ENCODE measurements at places on chromosomes 1 and 21. TPM values are rescaled to one million over a fixed set of nuclear protein-coding genes. Genes with fewer than 3 reads are reported as not detected.

The WDR64 gene
- total RNA-seq = not detected

The PPT1 gene
- 41.0 TPM for total RNA-seq

The RGS7 gene
- 0.51 TPM for total RNA-seq

The GBP7 gene
- total RNA-seq = not detected

The OR2L5 gene
- not detected for total RNA-seq

The XPR1 gene
- 31.5 TPM for total RNA-seq

The BCAS2 gene
- 45.4 TPM for total RNA-seq

The CFHR3 gene
- 0.26 TPM for total RNA-seq

The SPRR2A gene
- total RNA-seq = not detected

The AK5 gene
- 21.6 TPM for total RNA-seq

The ATP1A2 gene
- 1.8 TPM for total RNA-seq

The HSD3B1 gene
- total RNA-seq = not detected

The TLCD4 gene
- total RNA-seq = 2.1 TPM

The TTLL10 gene
- not detected for total RNA-seq

The MANEAL gene
- 0.50 TPM for total RNA-seq

The MFSD2A gene
- 1.2 TPM for total RNA-seq

The LCE3B gene
- not detected for total RNA-seq

The GPR153 gene
- 13.4 TPM for total RNA-seq

The BSDC1 gene
- 48.5 TPM for total RNA-seq

The KMO gene
- not detected for total RNA-seq

The WDR47 gene
- 19.7 TPM for total RNA-seq

The CD52 gene
- not detected for total RNA-seq

The JAM2 gene
- total RNA-seq = 2.1 TPM

The BRINP2 gene
- 0.26 TPM for total RNA-seq

The C1orf35 gene
- total RNA-seq = 7.6 TPM

The COL8A2 gene
- 18.5 TPM for total RNA-seq

The ADORA3 gene
- not detected for total RNA-seq

The SYNC gene
- 43.7 TPM for total RNA-seq

The KCNE1 gene
- 0.33 TPM for total RNA-seq

The OR2T27 gene
- total RNA-seq = not detected

The UTS2 gene
- not detected for total RNA-seq

The ENAH gene
- total RNA-seq = 93.7 TPM

The FAM151A gene
- not detected for total RNA-seq

The NAXE gene
- 64.4 TPM for total RNA-seq
